ENCODE measurements at places on chromosomes 16 and 17.

DNA sequence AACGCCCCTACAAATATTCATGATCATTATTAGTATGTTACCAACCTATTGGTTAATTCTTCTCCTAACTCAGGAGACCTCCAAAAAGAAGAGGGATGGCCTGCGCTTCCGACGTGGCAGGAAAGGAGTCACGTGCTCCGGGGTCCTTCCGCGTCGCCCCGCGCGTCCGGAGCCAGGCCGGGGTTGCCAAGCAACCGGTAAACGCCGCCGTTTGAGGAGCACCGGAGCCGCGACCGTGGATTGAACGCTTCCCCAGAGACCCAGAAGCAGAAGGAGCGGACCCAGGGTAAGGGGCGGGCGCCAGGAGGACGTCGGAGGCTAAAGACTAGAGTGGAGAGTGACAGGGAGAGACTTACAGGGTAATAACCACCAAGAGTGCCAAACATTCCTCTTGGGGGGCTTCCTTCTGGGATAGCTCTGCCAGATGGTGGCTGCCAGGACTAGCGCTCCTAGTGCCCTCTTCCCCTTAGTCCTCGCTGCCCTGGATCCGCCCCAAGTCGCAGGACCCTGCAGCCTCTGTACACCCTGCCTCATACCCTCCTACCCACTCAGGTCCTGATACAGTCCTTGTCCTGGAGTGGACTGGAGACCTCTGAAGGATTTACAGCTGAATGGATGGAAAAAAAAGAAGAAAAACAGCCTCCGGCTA, at the start of gene DNAI2:
DNAI2 (plus strand) TSS at position 175 of the 649 bp plus-strand sequence. CDS start 7,584 bp downstream, outside the sequence.
- H3K27me3 ChIP-seq: peaks cover 3% of the 10 kb centered on the region
- H3K4me1 ChIP-seq: peaks cover 14% of the 10 kb centered on the region
- no peaks in the 10 kb centered on the region for H3K36me3 ChIP-seq
- no peak for DNase-seq
- peak within 1 kb of the TSS; percentile 49 for H3K4me3 ChIP-seq

- peak overlapping the region; percentile 59 for H3K4me3 ChIP-seq
- no peak overlapping the region for H3K27ac ChIP-seq
- peak; percentile 82 for DNase-seq
- no peaks in the 10 kb centered on the region for H3K36me3 ChIP-seq
Observed at GRCh38 chr16:11328172-11329070, 16.8 kb upstream of the RMI2 start.

DNA sequence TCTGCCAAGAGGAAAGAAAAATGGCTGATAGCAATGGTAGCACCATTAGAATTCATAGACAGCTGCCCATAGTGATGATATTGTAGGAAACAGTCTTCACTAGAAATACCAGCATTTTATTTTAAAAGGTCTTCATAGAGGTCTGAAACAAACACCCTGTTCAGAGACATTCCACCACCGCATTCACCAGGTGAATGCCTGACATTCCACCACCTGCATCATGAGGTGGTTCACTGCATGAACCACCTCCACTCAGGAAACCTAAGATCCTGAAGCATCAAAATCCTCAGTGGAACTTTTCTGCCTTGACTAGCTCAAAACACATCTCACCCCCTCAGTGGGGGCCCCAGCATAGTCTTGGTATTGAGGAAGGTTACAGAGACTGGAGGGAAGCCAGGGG, 91.5 kb upstream of the COX10 start:
- peaks cover 4% of the 10 kb centered on the region for H3K4me1 ChIP-seq
- no peak overlapping the region for H3K27ac ChIP-seq
- no peaks in the 10 kb centered on the region for H3K36me3 ChIP-seq

DNA sequence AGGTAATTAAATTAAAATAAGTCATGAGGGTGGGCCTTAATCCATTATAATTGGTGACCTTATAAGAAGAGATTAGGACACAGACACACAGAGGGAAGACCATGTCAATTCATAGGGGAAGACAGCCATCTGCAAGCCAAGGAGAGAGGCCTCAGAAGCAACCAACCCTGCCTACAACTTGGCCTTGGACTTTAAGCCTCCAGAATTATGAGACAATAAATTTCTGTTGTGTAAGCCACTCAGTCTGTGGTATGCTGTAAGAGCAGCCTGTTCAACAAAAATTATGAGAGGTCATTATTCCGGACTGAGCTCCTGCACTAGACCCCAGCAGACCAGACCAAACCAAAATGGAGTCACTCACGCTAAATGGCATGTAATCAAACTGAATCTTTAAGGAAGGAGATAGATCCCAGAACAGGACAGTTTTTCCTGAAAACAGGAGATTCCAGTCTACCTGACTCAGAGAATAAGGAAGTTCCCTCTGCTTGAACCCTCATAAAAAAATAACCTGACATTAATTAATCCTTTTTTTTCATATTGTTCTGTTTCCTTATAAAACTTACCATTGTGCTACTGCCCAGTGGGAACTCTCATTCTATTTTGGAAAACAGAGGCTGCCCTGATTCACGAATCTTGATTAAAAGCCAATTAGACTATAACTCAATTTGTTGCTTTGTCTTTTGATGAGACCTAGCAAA, 74.3 kb downstream of the DNAH3 start:
- H3K4me3 ChIP-seq: no peak overlapping the region
- no peak overlapping the region for H3K27ac ChIP-seq
- no peak for DNase-seq
- no peaks in the 10 kb centered on the region for H3K27me3 ChIP-seq
- no peaks in the 10 kb centered on the region for H3K4me1 ChIP-seq

DNA sequence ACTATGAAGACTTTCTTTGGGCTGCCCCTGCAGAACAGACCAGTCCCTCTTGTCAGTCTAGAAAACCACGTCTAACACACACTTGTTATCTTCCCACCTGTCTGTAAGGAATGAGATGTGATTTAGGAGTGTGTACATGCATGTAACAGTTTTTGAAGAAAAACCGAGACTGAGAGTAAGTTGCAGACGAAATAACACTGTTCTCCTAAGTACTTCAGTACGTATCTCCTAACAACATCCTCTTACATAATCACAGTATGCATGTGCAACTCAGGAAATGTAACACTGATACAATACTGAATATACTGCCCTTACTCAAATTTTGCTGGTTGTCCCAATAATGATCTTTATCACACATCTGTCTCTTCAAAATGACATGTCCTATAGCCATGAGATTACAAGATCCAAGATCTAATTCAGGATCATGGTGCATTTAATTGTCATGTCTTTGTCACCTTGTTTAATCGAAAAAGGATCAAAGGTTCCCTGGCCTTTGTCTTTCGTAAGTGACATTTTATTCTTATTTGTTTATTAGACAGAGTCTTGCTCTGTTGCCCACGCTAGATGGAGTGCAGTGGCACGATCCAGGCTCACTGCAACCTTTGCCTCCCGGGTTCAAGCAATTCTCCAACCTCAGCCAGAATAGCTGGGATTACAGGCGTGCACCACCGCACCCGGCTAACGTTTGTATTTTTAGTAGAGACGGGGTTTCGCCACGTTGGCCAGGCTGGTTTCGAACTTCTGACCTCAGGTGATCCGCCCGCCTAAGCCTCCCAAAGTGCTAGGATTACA, 25.6 kb downstream of the CREBBP start:
- H3K4me1 ChIP-seq: peaks cover 76% of the 10 kb centered on the region
- H3K36me3 ChIP-seq: peaks cover 10% of the 10 kb centered on the region
- peak overlapping the region; percentile 85 for H3K27ac ChIP-seq
- no peaks in the 10 kb centered on the region for H3K27me3 ChIP-seq
- DNase-seq: peak; percentile 57

DNA sequence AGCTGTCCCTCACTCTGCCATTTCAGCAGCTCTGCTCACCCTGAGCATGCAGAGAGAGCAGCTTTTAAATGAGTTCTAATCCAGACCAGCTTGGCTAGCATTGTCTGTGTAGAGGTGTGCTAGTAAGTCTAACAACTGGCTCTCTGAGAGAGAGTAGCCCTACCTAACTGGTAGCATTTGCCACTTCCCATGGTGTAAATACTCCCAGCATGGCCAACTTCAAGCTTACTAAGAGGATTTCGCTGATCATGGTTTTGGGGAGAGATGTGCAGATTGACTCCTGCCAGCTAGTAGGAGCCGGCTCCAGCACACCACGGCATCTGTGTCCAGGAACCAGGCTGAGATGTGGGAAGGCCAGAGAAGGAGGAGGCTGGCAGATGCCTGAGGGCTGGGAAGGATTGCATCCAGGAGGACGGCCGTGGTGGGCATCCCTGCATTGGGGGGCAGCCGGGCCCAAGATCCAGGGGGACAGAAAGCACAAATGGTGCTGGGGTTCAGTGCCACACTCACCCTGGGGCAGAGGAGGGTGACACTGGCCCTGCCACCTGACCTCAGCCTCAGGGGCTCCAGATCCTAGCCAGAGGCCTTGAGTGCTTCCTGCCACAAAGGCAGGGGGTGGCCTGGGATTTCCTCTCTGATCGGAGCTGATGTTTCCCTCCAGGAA, 394.9 kb upstream of the TNRC6C start:
- no peak for DNase-seq
- no peak overlapping the region for H3K4me3 ChIP-seq
- no peak overlapping the region for H3K27ac ChIP-seq
- H3K27me3 ChIP-seq: no peaks in the 10 kb centered on the region
- H3K36me3 ChIP-seq: no peaks in the 10 kb centered on the region
